ENCODE measurements at places on chromosomes 16 and 17.
A peak's percentile ranks its signal among the peaks of the same experiment; 100 is the strongest.

DNA sequence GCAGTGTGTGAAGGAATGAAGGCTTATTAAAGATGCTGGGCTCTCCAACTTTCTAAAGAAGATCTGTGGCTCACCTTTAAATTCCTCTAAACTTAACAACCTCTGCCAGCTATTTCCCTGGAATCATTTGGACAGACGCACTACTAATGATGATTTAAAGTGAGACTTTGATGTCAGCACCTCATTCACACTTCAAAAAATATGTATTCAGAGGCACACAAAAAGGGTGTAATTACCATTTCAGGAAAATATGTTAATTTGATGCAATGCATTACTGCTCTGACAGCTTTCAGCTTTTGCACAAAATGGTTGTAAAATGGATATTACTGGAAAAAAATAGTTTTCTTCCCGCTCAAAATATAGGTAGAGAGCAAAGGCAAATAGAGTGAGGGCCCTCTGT is 423.9 kb upstream of the ASIC2 start:
- no peak for DNase-seq

DNA sequence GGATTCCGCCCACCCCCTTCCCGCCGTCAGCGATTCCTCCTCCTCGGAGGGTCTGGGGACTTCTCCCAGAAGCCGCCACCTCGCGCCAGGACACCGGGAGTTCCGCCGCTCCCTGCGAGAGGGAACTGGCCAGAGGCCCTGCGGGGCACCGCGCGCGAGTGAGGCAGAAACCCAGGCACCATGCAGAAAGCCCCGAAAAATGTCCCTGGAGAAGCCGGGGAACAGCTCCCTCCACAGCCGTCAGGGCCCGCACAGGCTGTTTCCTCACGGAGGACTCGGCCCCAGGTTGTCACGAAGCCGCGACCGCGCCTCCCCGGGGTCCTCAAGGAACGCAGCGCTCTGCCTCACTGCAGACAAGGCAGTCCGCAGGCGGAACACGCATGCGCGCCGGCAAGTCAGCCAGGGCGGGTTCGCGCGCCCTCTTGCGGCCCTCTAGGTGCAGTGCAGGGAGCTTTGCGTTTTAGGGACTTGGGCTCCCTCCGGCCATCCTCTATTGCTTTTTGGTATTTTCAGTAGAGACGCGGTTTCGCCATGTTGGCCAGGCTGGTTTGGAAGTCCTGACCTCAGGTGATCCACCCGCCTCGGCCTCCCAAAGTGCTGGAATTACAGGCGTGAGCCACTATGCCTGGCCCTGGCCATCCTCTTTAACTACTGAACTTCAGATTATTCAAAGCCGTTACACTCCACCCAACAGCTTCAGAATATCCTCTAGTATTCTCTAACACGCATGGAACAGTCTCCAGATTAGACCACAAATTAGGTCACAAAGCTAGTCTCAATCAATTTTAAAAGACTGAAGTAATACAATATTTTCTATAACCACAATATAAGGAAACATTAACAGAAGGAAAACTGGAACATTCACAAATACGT is 20.3 kb upstream of the ZNF287 start:
- DNase-seq, result peak; percentile 89

DNA sequence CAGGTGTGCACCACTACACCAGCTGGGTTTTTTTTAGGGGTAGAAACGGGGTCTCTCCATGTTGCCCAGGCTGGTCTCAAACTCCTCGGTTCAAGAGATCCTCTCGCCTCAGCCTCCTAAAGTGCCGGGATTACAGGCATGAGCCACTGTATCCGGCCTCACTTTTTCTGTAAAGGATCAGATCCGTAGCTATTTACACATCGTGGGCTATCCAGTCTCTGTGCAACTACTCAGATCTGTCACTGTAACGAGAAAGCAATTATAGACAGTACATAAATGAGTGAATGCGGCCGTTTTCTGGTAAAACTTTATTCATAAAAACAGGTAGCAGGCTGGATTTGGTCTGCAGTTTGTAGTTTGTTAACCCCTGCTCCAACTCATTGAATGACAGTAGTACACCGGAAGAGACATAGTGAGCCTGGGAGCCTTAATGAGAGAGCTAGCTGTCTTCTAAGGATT is 44.5 kb downstream of the VMP1 start:
- no peak for DNase-seq

DNA sequence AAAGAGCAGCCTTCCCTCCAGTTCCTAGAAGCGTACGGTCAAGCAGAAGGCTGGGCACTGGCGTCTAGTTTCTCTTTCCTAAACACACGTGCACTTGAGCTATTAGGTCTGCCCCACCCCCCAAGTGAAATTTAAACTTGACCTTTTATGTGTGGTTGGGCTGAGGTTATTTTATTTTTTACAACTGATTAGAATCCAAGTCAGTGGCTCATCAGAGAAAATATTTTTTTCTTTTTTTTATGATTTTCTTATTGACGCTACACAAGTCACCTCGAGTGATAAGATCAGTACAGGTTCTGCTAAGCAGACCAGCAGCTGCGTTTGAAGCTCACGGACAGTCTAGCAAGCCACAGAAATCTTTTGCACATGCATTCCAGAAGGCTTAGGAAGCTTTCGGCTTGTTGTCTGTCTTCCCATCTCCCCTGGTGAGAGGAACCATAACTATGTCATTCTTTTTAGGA is 95.1 kb downstream of the ZFHX3 start:
- no peak for DNase-seq

DNA sequence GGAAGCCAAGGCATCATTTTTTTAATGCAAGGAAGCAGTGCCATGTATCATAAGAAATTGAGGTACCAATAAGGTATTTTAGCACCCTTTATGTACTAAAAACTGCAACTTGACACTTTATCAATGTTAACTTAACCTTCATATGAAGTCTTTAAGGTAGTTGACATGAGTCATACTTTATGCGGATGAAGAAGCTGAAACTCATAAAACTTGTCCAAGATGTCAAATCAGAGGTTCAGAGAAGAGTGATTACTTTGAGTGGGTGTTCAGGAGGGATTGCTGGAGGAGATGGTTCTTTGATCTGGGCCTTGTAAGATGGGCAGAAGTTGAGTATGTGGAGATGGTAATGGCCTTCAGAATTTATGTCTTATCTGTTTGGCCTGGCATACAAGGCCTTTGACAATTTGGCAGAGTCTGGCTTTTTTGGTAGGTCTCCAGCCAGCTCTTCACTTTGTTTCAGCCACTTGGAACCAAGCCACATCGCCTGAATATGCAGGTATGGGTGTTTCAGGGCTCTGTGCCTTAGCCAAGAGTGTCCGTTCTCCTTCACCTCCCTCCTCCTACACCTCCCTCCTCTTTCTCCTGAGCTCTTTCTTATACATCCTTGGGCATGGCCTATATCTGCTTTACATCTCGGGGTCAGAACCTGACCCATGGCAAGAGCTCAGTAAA is 23.7 kb downstream of the YPEL2 start:
- no peak for DNase-seq

DNA sequence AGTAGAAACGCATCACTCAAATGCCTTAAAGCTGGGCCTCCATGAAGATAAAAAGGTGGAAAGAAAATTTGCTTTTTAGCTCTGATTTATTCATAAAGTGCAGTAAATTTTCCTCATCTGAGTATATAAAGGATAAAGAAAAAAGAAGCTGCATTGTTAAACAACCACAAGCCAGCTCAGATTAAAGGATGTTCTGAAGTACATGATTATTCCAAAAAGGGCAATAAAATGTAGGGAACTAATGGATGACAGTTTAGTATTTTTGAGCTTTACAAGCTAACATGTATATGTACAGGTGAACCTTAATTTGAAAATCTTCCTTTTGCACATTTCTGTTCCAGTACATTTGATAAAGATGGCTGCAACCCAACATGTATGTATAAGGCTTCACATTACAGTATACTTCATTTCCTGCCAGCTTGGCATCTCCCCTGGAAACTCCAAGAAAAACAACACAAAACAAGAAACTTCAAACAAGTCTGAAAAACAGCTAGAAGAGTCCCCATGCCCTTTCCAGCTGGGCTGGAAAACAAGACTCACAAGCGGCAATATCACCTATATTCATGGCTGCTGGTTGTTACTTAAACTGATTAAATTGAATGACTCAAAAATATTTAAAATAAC is 225.7 kb downstream of the CEP112 start:
- DNase-seq, result no peak

GRCh38 chr17:83096401-83097224 is 17.2 kb downstream of the METRNL start:
- DNase-seq, result no peak

DNA sequence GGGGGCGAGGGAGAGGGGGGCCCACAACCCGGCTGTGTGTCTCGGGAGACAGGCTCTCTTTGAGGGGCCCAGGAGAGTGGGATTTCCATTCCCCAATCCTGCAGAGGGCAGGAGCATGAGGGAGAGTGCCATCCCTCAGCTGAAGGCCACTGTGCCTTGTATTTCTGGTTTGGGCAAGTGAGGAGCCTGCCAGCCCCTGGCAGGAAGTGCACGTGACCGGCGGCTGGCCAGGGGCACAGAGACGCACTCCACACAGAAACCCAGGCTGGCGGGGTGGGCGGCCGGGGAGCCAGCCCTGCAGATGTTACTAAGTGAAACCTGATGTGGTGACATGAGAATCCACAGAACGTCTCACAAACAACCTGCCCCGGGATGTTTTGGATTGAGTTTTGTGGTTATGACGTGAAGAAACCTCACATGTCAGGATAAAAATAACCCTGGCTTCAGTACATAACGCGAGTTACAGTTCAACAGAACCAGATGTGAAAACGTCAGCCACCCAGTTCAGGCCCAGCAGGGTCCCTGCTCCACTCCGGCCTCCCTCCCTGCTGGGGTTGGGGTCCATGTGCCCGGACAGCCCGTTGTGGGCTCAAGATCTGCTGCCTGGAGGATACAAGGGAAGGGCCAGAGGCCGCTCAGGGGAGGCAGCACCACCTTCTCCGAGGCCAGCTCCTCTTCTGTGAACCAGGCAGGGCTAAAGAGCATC is 51.7 kb upstream of the MTSS2 start:
- DNase-seq, result no peak
